Body of pancreas (tissue), 4 donors: ENCODE measurements at places on chromosomes 11 and 22.

- peak; percentile 20 for DNase-seq
Observed at GRCh38 chr11:86999859-87000753, 37.6 kb upstream of the TMEM135 start.

- no peak for DNase-seq
Observed at GRCh38 chr11:106925245-106925644, 93.0 kb downstream of the GUCY1A2 start.

DNA sequence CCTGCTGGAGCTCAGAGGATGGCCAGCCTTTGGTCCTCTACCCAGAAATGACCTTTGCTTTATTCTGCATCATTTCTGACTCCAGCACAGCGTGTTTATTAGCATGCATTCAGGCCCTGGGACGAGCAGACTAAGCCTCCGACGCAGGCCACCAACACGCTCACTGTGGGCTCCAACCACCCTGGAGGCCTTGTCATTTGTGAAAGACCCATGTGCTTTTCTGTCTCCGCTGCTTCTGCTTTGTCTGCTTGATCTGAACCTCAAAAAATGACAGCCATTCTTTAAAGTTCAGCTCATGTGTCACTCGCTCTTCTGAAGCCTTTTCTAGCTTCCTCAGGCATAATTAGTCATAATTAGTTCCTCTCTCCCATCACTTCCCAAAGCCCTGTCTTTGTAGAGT, 109.1 kb upstream of the TIMP3 start:
- no peak for DNase-seq

DNA sequence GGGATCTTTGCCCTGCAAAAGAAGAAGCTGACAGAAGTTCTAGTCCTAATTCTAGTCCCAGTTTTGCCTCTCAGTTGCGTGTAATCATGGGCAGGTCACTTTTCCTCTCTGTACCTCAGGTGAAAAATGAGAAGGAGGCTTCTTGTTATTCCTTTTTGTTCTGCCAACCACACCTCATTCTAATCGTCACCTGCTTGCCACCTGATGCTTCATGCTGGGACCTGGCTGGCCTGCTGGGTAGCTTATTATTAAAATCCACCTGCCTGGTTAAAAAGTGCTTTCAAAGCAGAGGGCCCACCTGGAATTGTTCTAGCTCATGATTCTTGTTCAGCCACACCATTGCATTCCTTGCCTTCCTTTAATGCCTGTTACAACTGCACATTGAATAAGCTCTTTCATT, 8.4 kb upstream of the ALG8 start:
- DNase-seq, result no peak

GRCh38 chr22:33044112-33044511, 14.1 kb downstream of the SYN3 start:
- no peak for DNase-seq

DNA sequence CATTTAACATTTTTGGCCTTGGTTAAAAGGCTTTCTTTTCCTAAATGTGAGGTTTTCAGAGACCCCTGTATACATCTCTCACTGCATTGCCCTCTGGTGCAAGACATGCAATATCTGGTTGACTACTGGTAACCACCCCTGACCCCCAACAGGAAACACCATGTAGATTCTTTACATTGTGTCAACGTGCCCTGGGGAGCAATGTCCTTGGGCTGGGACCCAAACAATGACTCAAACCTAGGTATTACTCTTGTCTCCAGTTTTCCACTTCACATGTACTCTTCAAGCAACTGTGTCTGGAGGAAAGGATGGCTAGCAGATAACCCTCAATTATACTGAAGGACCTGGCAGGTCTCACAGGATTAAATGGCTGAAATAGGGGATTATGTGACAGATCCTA, 1.1 kb upstream of the GPR83 start:
- no peak for DNase-seq

- DNase-seq, result no peak
Observed at GRCh38 chr11:102781676-102782075, 1.2 kb upstream of the MMP10 start.

DNA sequence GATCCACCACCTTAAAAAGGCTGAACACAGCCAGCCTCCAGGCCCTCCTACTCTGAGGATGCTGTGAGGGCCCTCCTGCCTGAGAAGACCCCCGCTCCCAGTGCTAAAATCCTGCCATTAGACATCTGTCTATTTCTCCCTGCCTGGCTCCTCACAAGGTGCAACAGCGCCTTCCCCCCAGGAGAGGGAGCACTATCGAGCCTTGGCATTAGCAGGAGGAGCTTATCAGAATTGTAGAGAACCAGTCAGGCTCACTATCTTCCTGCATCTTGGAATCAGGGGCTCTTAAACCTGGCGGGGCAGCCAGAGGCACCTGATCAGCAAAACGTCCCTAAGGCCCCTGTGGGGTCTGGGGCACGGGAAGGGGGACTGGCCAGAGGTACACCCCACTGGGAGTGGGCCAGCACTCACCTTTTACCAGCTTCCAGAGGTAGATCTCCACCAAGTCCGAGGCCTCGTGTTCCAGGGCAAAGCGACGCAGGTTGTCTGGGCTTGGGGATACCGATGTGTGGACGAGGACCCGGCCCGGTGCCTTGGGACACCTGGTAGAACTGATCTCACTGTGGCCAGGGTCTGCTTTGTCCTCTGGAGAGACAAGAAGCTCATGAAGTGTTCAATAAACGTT, 28.7 kb downstream of the CHRDL2 start:
- peak; percentile 66 for DNase-seq

GRCh38 chr11:68763926-68764657, 12.8 kb upstream of the TESMIN start:
- no peak for DNase-seq

DNA sequence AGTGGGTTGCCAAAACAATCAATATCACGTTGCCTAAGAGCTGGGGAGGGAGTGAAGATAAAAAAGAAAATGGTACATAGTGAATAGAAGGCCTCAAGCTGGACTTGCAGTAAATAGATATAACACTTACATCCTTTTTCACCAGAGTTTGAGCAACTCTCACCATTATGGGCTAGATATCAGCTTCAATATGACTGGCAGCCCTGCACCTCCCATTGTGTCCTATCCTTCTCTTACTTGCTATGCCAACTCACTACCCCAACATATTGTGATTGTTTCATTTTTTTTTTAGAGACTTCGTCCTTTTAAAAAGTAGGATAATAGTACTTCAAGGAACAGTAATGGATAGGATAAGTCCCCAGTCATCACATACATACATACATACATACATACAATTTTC, 7.4 kb downstream of the HBG1 start:
- DNase-seq, result no peak

DNA sequence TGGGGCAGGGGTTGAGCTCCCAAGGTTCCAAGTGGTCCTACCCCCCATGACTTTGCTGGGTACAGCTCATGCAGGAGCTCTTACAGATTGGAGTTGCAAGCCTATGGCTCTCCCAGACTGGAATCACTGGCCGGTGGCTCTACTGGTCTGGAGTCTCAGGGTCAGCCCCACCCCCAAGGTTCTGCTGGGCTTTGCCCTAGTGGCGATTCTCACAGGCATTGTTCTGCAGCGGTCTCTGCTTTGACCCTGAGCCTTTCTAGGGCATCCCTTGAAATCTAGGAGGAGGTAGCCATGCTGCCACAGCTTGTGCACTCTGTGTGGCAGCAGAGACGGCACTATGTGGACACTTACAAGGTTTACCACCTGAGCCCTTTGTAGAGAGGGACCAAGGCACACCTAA, 49.3 kb upstream of the HMGXB4 start:
- no peak for DNase-seq

DNA sequence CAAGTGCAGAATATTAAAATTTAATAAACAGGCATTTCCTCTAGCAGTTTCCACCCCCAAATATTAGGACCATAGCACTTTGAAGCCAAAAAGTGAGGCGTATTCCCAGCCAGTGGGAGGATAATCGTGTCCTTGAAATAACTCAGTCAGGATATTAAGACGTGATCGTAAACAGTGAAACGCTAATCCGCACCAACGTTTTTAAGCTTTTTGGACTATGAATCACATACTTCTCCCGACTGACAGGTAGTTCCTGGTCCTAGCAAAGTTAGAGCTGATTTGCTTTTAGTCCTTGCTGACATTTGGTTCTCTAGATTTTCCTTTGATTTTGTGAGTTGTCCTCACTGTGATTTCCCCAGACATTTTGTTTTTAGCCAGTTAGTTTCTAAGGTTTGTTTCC, 197.1 kb upstream of the ARHGAP20 start:
- DNase-seq, result no peak

- no peak for DNase-seq
Observed at GRCh38 chr11:18768978-18769377, 22.6 kb downstream of the PTPN5 start.

DNA sequence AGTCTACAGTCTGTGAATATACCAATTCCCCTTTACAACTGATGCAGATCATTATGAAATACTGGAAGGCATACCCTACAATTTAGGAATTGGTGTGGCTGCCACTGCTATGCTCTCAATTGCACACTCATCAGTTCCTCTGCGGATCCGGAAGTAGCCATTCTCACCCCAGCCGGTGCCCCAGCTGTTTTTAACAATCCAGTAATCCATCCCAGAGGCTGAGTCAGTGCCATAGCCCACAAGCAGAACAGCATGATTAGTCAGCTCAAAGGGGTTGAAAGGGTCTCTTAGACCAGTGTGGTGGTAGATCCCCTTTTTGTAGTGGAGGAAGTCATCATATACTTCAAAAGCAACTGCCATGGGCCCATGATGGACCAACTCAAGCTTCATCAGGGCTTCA, 43.6 kb downstream of the CTSC start:
- no peak for DNase-seq

GRCh38 chr11:16840951-16841350, 102.5 kb downstream of the C11orf58 start:
- DNase-seq, result no peak
